ENCODE measurements at places on chromosomes 6 and 20.

- no peak for DNase-seq
Measured at GRCh38 chr6:111499269-111499793, 16.3 kb upstream of the REV3L start.

DNA sequence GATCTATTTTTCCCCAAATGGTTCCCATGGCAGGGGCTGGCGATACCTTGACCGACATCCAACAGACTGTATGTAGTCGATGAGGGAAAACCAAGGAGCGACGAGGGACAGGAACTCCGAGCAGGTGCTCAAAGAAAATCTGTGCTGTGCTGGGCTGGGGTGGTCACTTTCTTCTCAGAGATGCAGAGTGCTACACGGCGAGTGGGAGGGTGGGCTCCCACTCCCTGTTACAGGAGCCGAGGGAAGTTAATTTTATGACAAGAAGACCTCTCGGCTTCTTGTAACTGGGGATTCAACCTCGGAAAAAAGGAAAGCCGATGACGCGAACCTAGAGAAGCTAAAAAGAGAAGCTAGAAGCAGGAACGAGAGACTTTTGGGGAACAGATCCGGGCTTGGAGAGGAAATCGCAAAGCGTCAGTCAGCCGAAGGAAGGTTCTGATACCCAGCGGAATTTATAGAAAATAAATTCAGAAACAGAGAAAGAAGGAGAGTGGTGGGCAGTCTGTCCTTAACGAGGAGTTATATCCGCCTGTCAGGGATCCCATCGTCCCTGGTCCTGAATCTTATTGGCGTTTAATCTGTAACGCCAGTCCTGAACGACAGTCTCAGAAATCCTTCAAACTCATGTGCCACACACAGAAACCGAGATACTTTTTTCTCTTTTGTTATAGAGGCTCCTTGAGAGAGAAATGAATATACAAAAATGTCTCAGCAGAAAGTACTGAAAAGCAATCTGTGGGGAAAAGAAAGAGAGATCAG lies 84.6 kb upstream of the ZNF322 start:
- DNase-seq = no peak

DNA sequence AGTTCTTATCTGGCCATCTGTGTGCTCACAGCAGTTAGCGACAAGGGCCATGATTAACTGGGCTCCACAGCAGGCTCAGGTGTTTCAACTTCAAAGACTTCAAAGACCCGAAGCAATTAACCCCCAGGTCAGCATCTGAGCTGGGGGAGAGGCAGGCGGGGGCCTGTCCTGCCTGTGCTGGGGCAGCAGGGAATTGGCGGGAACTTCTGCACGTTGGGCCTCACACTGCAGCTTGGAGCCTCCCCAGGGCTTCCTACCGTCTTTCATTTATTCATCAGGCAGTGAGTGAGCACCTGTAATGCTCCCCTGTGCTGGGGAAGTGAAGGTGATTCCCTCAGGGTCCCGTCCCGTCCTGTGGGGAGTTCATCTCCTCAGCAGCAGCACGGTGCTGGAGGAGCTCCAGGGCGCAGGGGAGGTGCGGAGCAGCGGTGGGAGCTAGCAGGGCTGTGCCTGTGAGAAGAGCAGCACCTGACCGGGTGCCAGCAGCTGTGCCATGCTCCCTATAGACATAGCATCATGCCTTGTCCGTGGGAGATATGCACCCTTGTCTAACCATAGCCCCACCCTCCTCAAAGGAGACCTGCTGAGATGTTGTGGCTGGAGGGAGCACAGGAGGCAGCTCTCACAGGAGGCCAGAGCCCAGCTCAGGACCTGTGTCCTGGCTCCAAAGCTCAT lies 51.8 kb upstream of the FRMD1 start:
- DNase-seq = no peak

DNA sequence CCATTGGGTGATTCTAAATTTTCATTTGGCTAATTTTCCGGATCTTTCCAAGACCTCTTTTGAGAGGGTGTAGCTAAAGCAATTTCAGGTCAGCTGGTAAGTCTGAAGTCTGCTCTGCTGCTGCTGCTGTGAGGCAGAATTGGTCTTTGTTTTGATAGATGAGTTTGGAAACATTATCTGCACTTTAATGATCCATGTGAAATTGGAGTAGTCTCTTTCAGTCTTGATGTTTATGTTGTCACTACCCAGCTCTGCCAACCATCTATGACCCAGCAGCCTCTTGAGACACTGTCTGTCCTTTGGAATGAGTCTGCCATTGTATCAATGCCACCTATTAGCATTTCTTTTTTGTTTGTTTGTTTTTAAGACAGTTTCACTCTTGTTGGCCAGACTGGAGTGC lies 44.1 kb downstream of the TXNDC5 start:
- no peak for DNase-seq

DNA sequence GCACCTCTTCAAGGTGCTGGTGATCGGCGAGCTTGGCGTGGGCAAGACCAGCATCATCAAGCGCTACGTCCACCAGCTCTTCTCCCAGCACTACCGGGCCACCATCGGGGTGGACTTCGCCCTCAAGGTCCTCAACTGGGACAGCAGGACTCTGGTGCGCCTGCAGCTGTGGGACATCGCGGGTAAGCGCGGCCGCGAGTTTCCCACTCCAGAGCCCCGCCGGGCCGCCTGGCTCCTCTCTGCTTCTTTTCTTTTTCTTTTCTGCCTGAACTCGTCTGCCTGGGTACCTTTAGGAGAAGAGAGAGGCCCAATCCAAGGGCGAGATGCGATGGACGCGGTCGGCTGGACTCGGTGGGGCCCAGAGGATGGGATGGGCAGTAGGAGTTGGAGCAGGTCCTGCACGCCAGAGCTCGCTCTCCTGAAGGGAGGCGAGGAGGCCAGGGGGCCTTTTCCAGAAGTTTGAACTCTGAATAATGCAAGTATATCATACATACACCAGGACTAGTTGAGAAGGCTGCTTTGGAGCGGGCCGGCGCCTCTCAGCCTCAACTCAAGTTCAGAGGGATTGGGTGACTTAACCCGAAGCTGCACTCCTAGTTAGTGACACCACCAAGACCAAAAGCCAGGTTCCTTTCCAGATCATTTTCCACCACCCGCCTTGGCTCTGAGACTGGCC lies 445 bp downstream of the RAB32 start:
- DNase-seq = no peak

GRCh38 chr20:61173961-61174725 lies 77.9 kb upstream of the CDH4 start:
- DNase-seq = no peak

DNA sequence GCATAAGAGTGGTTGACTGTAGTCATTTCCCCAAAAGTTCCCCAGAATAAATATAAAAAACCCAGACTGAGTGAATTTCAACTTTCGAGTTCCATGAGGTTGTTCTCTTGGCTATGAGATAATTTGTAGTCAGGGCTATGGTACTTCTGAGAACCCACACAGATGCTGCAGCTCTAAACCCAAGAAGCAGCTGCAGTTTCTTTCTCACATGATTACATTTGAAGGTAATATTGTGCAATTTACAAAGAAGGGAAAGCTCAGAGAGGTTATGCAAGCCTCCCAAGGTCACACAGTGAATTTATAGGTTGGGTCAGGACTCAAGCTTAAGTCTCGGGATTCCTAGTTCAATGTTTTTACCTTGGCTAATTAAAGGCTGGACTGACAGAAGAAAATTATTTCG lies 29.7 kb upstream of the CD93 start:
- no peak for DNase-seq

- no peak for DNase-seq
Measured at GRCh38 chr20:20491110-20491783, 123.3 kb downstream of the INSM1 start.

DNA sequence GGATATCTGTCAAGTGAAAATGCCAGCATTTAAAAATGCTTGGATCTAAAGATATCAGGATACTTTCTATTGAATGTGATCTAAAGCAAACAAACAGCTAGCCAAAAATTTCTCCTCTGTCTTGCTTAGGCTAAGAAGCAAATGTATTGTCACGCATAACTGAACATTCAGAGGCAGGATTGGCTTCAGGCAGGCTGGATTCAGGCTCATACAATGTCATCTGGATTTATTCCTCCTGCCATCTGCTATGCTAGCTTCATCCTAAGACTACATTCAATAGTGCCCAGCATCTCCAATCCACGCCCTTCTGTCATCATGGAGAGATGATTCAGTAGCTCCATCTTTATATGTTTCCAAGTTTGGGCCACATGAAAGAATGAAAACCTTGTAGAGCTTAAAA lies 27.1 kb downstream of the PFDN4 start:
- DNase-seq = no peak

- no peak for DNase-seq
Measured at GRCh38 chr6:131967948-131968347, 16.8 kb upstream of the CCN2 start.

DNA sequence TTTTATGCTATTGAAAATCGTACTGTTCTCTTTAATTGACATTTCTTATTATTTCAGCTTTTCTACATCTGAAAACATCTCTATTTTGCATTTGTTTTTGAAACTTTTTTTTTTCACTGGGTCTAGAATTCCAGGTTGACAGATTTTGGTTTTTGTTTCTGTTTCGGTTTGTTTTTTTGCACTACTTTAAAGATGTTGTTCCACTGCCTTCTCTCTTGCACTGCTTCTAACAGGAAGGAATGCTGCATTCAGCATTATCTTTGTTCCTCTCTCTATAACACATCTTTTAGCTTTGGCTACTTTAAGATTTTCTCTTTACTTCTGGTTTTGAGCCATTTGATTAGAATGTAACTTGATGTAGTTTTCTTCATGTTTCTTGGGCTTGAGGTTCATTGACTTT lies 20.1 kb upstream of the SLC17A1 start:
- DNase-seq = no peak

DNA sequence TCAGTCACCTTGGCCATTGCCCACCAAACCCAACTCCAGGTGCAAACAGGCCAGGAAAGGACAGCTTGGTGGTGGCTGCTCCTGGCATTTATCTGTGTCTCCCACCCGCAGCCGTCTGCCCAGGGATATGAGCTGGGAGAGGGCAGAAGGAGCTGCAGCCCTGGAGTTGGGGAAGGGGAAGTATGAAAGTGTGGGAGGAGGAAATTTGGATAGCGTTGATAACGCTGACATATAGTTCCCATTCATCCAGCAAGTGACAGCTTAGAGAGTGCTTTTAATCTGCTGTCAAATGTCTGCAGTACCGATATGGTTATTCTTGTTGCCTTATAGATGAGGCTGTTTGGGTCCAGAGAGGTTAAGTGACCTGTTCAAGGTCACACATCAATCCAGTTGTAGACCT lies 741 bp downstream of the KCNK16 start:
- no peak for DNase-seq

- no peak for DNase-seq
Measured at GRCh38 chr6:35626401-35626800, 62.3 kb downstream of the FKBP5 start.

DNA sequence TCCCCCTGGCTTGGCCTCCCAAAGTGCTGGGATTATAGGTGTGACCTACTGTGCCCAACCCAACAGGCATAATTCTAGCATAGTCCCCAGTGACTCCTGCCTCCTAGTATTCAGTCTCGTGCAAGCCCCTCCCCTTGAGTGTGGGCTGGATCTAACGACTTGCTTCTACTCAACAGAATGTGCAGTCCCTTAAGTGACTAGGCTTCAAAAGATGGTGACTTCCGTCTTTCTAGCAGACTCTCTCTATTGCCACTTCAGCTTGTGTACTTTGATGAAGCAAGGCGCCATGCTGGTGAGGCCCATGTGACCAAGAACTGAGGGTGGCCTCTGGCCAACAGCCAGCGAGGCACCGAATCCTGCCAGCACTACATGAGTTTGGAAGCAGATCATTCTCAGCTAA lies 109.6 kb upstream of the TRAF3IP2 start:
- DNase-seq = no peak

DNA sequence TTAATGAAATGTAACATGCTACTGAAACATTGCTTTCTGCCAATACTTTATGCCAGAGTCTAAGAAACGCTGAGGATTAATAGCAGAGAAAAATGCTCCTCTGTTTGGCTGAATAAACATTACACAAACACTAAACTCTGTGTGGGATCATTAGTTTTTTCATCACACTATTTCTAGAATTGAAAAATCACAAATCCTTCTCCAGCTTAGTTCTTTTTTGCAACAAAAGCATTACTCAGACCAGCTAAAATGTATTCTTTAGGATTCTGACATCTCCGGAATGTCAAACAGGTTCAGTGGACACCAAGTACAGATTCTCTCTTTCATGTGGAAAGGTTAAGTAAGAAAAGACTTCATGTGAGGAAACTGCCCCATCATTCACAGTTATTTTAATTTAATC lies 226.9 kb downstream of the SIM1 start:
- DNase-seq = no peak

- no peak for DNase-seq
Measured at GRCh38 chr20:3227936-3228749, 10.8 kb downstream of the SLC4A11 start.

DNA sequence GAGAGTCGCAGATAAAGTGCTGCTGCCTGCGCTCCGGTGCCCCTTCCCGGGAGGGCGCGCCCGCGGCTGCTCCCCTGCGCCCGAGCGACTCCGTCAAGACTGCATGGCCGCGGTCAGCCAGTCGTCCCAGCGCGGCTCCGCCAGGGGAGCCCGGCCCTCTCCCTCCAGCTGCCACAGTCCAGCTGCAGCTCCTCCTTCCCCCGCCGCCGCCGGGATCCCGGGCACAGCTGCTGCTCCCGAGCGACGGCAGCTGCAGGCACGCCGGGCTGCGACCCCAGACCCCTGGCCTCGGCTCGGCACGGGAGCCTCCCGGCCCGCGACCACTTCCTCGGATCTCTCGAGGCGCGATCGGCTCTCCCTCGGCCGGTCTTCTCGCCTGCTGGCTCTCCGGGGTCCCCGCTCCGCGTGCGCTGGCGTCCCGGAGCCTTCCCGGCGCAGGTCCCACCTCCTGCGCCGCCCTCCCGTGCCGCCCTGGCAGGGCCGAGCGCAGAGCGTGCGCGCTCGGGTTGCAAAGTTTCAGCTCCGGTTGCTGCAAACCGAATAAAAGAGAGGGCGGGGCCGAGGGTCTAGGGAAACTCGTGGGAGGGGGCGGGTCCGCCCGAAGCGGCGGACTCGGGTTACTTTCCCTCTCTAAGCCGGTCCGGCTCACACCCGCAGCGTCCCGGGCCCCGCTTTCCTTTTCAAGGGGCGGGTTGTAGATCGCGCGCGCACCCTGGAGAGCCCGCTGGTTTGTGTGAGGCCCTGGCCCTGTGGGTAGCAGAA lies at the start of gene CNKSR3:
Gene CNKSR3, minus strand, starts transcription at position 542 of the 762 bp plus-strand sequence. CDS start 571 bp downstream, outside the sequence.
- no peak for DNase-seq

- no peak for DNase-seq
Measured at GRCh38 chr6:153436351-153436750, 305.3 kb upstream of the RGS17 start.

GRCh38 chr6:149454346-149454848 lies 30.4 kb downstream of the ZC3H12D start:
- DNase-seq = no peak

DNA sequence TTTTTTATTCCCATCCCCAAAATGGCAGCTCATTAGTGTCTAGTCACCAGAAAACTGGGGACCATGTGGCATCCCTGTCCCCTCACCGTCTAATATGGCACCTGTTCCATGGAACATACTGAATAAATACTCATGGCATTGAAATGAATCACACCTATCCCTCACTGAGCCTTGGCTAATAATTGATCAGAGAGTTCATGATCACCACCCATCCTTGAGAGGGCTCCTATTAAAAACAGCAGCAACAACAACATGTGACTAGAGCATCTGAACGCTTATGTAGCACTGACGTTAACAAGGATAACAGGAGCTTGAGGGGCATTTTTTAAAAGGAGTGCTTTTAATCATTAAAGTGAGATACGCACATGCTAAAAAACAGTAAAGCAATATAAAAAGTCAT lies 1111.6 kb upstream of the FLRT3 start:
- DNase-seq = no peak

Measured in activated T-helper 1 cell treated with anti-CD3 and anti-CD28 coated beads, Interleukin-2, amount 50 U/mL, for 16 hours (primary cell).